NCI-H446 treated with DMSO at 0.1 percent for 48 hours (cell line): ENCODE measurements at places on chromosomes 6 and 20.

DNA sequence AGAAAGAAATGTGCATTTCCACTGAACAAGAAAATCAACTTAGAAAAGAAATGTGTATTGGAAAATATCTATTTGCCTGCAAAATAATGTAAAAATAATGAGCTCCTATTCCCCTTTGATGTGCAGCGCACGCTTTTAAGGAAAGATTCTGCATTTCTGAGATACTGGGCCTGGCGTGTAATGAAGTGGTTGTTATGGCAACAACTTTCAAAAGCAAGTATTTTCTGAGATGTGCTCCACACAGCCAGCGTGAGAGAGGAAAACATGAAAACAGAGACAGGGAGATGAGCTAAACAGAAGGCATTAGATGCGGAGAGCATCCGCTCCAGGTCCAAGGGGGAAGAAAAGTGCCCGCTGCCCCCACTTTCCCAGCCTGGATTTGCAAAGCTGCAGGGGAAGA, 39.1 kb upstream of the GTSF1L start:
- DNase-seq, result no peak

GRCh38 chr20:4805663-4806449, 84.1 kb downstream of the PRND start:
- no peak for DNase-seq

DNA sequence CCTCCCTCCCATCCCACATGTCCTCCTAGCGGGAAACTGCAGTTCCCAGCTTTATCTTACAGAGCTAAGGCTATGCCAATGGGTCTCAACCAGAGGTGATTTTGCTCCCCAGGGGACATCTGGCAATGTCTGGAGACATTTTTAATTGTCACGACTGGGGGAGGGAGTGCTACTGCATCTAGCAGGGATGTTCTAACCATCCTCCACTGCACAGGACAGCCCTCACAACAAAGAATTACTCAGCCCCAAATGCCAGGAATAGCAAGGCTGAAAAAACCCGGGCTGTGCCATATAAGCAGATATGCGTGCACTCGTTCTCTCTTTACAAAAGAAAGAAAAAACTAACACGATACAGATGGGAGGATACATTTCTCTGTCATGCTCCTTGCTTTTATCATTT, 8.5 kb downstream of the MRPS18A start:
- no peak for DNase-seq

DNA sequence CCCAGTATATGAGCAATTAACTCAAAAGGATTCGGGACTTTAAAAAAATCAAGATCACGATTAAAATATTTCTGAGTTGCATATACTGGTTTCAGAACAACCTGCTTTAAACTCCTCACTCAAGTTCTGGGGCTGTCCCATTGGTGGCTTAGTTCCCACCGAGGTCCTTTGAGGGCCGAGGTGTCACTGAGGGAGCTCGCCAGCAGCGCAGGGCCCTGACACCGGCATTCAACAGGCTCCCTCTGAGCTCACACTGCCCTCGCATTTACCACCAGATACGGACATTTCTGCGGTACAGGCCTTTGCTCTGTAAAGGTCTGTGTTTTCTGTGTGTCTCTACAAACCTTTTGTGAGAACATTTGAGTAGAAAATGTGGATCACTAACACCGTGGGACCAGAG, 24.4 kb upstream of the BNIP5 start:
- no peak for DNase-seq

DNA sequence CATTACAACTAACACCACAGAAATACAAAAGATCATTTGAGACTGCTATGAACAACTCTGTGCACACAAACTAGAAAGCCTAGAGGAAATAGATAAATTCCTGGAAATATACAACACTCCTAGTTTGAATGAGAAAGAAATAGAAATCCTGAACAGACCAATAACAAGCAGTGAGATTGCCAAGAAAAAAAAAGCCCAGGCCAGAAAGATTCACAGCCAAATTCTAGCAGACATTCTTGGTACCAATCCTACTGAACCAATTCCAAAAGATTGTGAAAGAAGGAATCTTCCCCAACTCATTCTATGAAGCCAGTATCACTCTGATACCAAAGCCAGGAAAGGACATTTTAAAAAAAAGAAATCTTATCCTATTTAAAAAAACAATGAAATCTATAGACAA, 7.0 kb upstream of the CDK19 start:
- DNase-seq, result no peak

GRCh38 chr6:169087443-169088041, 166.1 kb downstream of the THBS2 start:
- no peak for DNase-seq

- DNase-seq, result no peak
These were observed 19.6 kb downstream of the NTSR1 start for GRCh38 chr20:62728028-62728780.

GRCh38 chr20:44833437-44833836, 23.1 kb upstream of the RIMS4 start:
- no peak for DNase-seq

DNA sequence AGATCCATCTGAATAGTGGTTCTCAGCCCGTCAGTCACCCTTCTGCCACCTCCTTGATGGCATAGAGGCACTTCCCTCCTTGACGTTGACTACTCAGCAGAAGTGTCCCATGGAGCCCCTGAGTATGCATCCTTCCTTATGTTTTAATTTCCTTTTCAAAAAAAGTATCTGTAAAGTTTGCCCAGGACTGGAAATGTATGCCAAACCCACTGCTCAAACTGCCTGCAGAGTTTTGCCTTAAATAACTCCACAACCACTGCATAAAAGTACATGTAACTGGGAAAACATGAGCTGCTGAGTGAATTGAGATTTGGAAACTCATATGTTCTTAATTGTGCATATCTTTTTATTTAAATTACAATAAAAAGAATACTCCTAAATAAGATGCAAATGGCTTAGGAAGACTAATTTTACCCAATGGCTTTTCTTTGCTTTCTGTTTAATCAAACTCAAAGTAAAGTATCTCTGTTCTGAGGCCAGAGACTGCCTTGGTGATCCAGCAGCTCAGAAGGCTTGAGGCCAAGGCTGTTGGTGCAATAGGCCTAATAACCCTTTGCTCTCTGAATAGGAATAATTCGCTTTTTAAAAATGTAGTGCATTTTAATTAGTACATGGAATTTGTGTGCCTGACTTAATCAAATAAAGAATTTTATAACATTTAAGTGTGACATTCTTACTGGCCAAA, 90.4 kb downstream of the FNDC1 start:
- DNase-seq, result no peak

GRCh38 chr20:7728338-7728737, 211.9 kb downstream of the HAO1 start:
- no peak for DNase-seq

DNA sequence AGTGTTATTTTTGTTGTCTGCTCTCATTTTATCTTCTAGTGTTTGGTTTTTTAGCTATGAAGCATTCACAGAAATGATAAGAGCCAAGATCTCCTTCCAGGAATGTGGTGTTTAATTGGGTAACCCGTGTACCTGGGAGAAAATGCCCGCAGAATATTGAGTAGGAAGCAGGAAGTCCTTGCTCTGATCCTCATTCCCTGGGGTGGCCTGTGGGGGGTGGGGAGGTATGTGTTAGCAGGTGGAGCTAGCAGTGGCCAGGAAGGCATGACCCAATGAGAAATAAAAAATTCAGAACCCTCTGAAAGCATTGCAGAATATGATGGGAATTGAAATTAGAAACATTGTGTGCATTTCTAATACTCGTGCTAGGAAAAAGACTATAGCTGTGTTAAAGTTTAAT, 100.8 kb downstream of the DTD1 start:
- no peak for DNase-seq

- no peak for DNase-seq
These were observed at the start of gene HFE for GRCh38 chr6:26087284-26088115. Gene HFE (plus strand): TSS chr6:26087429. CDS start chr6:26087441, 12 bp downstream.

DNA sequence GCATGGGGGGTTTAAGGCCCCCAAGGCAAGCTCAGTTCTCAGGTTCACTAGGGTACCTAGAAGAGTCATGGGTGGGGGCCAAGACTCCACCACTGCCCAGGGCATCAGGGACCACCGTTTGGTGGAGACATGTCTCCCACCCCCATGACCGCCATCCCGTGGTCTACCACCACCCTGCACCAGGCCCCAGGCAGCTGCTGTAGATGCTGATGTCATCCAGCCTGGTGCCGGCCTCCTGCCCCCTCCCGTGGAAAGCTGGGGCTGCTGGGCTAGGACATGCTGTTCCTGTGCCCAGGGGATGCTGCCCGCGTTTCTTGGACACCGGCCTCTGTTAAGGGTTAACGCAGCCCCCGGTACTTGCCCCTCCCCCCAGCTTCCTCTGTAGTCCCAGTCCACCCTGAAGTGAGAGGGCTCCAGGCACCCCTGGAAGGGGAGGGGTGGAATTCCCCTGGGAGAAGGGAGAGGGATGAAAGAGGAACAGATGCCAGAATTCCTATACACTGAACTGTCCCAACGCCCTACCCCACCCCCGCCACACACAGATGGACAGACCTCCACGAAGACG, 587 bp downstream of the IP6K3 start:
- DNase-seq, result no peak

DNA sequence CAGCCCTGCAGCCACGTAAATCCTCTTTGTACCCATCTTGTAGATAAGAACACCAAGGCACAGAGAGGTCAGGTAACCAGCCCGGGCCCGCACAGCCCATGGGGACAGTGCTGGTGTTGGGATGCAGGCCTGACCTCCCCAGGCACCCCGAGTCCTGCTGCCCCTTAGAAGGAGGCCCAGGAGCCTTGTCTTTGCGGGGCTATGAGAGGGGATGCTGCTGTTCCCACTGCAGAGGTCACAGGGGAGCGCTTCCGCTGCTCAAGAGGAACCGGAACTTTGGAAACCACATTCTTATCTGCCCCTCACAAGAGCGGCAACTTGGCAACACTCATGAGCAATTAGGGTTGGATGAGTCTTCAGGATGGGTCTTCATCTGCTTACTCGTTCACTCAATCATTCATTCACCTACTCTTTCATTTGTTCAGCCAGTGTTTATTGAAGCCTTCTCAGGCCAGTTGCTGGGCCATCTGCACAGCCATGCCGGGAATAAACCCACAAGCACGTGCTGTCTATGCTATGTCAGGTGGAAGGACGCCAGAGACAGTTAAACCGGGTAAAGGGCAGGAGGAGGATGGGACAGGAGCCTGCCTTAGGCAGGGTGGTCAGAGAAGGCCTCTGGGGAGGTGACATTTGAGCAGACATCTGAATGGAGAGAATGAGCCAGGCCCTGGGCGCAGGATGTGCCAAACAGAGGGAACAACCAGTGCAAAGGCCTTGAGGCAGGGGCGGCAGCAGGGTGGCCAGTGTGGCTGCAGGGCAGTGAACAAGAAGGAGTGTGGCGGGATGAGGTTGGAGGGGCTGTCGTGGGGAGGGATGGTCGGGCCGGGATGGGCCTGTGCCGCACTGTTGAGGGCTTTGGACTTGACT, 60.8 kb downstream of the RBM38 start:
- DNase-seq, result no peak

DNA sequence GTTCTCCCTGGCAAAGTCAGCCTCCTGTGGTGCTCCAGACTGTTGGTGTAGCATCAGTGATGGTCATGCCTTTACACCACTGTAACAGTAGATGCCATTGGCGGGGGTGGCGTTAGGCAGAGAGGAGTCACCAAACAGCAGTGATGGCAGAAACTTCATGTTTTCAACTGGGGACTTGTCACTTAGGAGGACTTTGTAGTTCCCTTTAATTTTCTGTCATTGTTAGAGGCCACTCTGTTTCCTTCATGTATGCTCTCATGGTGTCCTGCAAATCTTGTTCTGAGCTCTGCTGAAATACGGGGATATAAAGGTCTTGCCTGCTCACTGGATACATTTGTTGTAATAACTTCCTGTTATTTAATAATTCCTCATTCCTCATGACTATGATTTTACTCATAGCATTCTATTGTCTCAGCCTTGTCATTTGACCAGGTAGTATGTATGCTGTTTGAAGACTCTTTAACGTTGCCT, 4.6 kb downstream of the MAP3K4 start:
- no peak for DNase-seq

DNA sequence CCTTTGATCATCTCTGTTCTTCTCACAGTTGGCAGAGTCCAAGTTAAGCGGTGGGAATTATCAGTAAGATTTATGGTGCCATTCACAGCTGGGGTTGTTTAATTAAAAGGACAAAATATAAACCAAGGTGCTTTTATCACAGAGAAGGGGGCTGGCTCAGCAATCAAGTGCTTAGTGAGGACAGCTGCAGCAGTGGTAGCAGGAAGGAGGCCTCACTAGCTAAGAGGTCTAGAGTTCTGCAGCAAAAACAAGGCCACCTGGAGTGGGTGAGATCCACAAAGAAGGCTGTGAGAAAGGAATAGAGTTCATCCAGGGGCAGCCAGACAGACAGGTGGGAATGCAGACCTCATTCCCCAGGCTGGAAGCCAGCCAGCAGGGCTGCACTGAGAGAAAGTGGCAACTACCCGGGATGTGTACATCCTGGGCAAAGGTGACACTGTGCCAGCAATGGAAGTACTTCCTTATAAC, 37.1 kb downstream of the PIGU start:
- no peak for DNase-seq

DNA sequence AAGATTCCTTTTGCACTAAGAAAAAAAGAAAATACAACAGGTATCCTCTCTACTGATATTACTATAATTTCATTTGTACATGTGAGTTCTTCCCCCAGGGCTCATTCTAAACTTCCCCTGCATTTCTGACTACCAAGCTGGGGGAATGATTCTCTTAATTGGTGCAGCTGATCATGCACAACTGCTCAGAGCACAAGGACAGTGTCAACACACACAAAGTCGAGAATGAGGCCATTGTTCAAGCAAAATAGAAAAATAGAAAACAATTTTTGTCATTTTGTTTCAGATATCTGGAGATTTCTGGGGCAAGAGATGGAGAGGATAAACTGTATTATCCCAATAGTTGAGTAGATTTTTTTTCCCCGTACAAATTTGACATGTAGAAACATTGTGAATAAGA, 236.3 kb downstream of the HAO1 start:
- no peak for DNase-seq

- DNase-seq, result no peak
These were observed 40.3 kb upstream of the ARMC2 start for GRCh38 chr6:108807928-108808327.

- no peak for DNase-seq
These were observed 40.8 kb upstream of the NXT1 start for GRCh38 chr20:23309781-23310180.

DNA sequence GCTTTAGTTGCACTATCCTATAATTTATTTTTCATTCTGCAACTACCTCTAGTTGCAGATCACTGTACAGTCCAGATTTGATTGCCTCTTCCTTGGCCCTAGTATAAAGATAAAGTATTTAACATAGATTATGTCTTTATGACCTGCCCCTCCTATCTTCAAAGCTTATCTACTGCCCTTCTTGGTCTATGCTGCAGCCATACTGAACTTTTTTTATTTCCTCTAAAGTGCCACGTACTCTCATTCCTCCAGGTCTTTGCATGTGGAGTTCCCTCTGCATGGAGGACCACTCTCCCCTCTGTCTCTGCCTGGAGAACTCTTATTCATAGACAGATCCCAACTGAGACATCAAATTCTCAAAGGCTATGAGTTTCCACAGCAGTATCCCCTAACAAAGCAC, 168.0 kb downstream of the PTPRK start:
- no peak for DNase-seq

DNA sequence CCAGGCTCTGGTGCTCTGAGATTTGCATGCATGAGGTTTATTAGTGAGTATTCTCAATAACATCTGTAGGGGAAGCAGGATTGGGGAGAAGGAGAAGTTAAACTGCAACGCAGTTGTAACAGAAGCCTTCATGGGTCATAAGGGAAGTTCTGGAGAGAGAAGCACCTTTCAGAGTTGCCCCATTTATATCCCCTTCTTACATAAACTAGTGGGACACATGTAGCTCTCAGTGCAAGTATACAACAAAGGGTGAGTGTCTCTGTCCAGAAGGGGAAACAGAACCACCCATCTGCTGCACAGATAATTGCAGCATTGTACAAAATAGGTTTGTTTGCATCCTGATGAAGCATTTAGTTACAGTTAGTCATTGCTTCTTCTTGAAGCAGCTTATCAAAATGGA, 4.3 kb upstream of the ADGB start:
- no peak for DNase-seq
